ENCODE measurements at places on chromosomes 12 and 14.

DNA sequence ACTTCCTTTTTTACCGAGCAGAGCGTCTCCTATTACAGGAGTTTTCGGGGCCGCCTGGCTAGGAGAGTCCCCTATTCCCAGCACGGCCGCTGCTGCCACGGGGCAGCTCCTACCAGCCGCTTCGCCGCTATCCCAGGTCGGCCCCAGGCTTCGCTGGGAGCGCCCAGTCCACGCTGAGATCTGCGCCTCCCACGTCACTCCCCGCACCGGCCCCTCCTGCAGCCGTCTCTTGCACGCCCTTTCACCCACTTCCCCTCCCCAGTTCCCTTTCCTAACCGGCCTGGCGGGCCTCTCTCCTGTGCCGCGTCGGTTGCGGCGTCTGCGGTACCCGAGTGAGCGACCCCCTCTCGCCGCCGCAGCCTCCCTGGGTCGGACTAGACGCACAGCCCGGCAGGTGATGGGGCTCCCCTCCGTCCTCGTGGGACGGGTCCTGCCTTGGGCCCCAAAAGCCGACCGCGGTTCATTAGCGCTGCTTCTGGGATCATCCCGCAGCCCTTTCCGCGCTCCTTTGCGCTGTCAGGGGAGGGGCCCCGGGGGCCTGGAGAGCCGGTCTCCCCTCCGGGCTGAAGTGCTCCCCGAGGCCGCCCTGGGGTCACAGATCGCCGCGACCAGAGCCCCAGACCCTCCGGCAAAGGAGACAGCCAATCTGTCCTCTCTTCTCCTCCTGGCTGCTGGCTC, 1318.4 kb downstream of the TMEM121 start:
- peak; percentile 24 for DNase-seq

GRCh38 chr12:82672811-82673495, 13.8 kb upstream of the TMTC2 start:
- DNase-seq: no peak

DNA sequence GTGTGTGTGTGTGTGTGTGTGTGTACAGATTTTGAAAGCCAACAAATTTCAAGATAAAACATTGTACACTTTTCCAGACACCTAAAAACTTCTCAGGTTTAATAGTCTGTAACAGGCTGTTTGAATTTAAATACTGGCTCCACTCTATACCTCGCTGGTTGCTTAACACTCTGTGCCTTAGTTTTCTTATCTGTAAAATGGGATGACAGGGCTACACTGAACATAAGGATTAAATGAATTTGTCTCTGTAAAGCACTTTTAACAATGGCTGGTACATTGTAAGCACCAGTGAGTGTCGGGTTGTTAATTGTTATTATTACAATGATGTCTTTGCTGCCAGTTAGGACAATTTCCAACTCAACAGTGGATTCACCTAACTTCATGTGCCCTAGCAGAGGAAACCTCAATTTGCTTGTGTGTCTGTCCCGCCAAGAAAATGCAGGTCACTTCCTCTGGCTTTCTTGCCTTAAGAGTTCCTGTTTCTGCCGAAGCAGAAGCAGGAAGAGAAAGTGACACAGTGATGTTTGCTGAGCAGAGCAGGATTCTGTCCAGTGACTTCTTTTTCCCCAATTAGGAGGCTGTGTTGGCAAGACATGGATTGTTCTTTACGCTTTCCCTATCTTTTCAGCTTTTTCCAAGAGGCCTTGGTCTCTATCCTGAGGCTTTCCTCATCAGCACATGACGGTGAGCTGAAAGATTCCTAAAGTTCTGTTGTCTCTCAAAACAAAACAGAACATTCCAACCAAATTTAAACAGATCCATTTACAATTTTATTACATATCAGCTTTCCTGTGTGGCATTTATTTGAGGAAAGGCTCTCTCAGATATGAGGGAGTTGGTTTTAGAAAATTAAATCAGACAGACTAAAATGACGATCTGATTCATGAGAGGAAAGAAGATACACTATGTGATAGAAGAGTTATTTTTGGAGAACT, 154.1 kb upstream of the ATP2B1 start:
- DNase-seq: no peak

DNA sequence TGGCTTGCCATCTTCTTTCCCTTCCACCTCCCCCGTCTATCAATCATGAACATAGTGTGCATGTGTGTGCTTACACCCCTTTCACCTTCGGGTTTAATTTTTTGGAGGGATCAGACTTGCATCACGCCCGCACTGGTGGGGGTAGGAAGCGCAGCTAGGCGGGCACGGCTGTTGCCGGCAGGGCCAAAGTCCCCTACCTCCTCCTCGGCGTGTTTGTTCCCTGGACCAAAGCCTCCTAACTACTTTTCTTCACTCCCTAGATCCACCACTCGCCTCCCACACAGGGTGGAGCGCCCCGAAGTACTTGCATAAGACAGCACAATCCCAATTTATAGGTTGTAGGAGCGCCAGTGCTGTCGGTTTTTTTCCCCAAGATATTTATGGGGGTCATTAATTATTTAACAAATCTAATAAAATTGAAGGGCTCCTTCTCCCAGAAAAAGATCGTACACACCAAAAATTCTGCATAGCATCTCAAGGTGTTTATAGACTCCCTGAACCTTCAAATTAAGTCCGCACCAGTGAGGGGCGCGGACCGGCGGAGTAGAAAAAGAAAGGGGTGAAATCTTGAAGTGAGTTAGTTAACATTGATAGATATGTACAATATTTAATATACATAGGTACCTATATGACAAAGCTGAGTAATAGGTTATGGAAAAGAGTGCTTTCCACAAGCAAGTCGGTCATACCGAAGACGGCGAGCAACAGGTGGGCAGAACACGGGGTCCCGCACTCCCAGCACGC, 717 bp downstream of the PKP2 start:
- DNase-seq: peak; percentile 68

DNA sequence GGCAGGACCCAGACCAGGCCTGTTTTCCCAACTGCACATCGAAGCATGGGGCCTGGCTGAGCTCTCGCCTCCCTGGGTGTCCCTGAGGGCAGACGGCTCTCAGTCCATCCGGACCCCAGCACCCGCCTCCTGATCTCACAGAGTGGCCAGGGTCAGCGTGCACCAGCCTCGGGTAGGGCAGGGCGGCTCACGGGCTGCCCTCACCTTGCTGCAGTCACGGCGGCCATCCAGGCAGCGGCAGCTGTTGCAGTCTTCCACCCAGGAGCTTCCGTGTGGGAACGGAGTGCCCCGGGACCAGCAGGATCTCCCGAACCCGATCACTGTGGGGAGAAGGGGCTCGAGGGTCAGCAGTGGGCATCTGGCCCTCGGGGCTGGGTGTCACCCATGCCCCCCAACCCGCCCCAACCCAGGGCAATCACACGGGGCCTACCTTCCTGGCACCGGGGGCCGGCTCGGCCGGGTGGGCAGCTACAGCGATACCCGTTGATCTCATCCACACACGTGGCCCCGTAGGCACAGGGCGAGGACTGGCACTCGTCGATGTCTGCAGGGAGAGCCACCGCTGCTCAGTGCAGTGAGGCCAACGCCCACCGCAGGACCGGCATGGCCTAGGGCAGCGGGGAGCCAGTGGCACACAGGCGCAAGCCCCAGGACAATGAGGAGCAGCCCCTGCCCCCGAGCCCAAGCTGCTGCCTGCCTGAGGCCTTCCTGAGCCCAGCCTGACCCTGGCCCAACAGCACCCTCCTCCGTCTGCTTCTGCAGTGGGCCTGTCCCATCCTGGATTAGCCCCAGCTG, 22.2 kb downstream of the JAG2 start:
- DNase-seq: no peak

DNA sequence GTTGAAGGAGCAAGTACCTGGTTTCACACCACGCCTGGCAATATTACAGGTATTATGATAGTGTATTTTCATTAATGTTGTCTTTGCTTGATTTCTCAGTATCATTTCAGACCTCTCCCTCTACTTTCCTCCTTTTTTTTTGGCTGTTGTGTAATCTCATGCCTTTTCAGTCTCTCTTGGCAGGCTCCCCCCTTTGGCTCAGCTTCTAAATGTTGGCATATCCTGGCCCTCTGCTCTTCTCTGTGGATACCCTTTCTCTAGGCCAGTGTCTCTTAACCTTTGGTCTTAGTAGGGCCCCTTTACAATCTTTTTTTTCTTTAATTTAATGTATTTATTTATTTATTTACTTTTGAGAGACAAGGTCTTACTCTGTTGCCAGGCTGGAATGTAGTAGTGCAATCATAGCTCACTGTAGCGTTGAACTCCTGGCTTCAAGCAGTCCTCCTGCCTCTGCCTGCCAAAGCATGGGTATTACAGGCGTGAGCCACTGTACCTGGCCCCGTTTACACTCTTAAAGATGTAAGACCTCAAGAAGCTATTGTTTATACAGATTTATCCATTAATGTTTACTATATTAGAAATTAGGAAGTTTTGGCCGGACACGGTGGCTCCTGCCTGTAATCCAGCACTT, 12.8 kb downstream of the MTHFD1 start:
- no peak for DNase-seq

- DNase-seq: no peak
Observed at GRCh38 chr12:72832024-72832423, 559.9 kb downstream of the TRHDE start.

DNA sequence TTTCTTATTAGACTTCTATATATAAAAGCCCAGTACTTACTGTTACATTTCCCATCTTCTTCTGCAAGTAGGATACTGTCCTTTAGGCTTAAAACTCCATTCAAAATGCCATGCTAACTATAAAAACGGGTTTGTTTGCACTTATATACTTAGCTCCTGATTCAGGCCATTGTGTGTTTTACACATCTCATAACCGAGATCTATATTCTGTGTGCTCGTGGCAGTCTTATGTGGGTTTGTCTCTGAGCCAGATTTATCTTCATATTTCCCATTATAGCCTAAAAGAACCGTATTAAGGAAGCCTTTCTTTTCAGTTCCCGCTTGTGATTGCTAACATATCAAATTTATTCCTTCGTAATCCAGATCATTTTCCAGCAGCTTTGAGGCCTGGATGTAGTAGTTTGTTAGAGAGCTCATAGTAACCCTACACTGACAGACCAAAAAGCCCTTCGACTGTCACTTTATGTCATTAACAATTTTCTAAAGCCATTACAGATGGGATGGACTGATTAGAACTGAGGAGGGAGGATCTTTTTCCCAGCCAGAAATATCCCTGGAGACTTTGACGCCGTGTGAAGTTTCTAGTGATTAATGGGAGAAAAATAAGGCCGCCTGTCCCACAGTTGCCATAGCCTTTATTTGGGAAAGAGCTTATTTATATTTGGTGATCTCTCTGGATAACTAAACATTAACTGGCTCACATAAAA, 508.5 kb downstream of the FOXG1 start:
- DNase-seq: no peak

DNA sequence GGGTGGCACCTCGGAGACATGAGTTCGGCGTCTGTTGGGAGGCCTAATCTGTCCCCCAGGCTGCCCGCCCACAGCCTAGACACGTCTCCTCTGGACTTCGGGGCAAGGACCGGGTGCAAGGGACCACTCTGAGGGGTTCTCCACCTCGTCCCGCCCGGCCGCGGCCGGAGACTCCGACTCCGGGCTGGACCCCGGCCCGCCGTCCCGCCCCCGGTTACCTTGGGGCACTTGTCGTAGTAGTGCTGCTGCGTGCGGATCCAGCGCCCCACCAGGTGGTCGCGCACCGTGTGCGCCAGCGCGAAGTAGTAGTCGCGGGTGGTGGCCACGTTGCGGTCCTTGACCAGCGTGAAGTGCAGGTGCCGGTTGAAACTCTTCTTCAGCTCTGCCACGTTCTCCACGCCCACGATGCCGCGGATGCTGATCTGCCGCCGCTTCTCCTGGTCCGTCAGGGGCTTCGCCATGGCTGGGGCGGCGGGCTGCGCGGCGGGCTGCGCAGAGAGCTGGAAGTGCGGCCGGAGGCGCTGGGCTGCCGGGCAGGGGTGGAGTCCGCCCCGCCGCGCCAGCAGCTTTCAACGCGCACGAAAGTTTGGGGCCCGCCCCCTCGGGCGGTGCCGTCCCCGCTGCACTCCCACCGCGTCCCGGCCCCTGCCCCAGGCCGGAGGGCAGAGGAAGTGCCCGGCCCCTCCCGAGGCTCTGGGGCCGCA, at the start of gene PYGL:
Gene PYGL, minus strand, starts transcription at position 541 of the 704 bp plus-strand sequence. Its CDS starts 80 bp downstream, at position 461.
- peak; percentile 68 for DNase-seq

- DNase-seq: no peak
Observed at GRCh38 chr12:95141310-95141709, 67.9 kb upstream of the NR2C1 start.
